SJSA1 (cell line): ENCODE measurements at places on chromosomes 2 and 18. TPM values are rescaled to one million over a fixed set of nuclear protein-coding genes. Genes with fewer than 3 reads are reported as not detected.

The OBSL1 gene
- total RNA-seq = 53.1 and 55.3 TPM in 2 replicates

GRCh38 chr18:22185273-22185672 is 15.9 kb downstream of the GATA6 start:
- DNase-seq = no peak

DNA sequence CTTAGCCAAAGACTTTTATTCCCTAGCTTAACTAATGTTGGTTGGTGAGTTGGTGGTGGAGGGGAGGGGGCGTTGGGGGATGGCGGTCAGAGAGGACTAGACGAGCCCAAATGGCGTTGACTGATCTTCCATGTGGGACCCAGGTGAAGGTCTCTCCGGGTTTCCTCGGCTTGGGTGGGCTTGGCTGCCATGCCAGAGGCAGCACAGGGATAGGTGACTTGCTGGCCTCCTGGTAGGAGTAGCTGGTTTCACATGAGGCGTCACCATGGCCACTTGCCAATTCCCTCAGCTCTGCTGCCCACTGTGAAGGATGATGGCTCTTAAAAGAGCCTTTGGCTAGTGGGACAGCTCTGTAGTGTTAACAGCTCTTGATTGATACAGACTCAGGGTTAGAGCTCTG is 1337.0 kb upstream of the FAM98A start:
- no peak for DNase-seq

The DSG4 gene
- total RNA-seq = not detected in 2 replicates

The TUBA3E gene
- not detected in 2 replicates for total RNA-seq

GRCh38 chr2:234771176-234771575 is 180.6 kb upstream of the SH3BP4 start:
- DNase-seq = no peak

GRCh38 chr18:7177116-7177744 is 53.7 kb upstream of the LRRC30 start:
- DNase-seq = peak; percentile 30

- DNase-seq = no peak
Observed at GRCh38 chr2:13770279-13770678, 862.2 kb upstream of the LRATD1 start.

The LRRC30 gene
- total RNA-seq = not detected in 2 replicates

GRCh38 chr2:71716697-71717624 is 263.6 kb downstream of the DYSF start:
- peak; percentile 89 for DNase-seq

DNA sequence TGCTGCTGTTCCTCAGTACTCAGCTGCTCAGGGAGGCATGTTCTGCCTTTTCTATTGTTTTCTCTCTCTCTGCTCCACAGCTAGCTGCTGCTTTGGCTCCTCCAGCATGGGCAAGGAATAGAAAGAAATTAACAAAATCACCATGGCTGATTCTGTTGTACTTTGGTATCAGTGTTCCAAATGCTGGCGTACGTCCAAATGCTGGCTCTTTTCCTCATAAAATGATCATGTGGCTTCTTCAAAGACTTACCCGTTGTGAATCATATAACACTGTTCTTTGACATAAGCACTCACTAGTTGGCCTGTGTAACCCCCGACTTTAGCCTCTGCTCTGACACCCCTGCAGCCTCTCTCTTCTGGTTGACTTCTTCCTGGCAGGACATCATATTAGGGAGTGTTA is 547.6 kb downstream of the CPS1 start:
- no peak for DNase-seq

DNA sequence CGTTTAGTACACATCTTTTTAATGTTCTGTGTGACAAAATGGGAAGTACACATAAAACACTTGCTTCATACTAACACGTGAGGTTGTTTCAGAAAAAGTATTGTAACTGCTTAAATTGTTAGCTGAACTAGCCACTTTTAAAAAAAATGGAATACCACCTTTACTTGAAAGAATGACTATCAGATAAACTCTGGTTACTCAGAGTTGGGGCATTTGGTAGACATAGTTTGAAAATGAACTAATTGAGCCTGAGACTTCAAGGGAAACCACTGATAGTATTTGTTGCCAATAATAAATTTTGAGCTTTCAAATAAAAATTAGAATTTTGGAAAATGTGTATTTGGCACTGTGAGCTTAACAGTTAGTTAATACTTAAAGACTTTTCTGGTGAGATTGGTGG is 103.0 kb upstream of the FBXO11 start:
- no peak for DNase-seq

- DNase-seq = no peak
Observed at GRCh38 chr2:47309472-47309951, 93.4 kb upstream of the MSH2 start.

GRCh38 chr2:49154140-49154539 is at the start of gene FSHR:
TSS of gene FSHR (minus strand) at chr2:49154515. CDS start at chr2:49154417, 98 bp downstream.
- DNase-seq = no peak

- no peak for DNase-seq
Observed at GRCh38 chr2:142037744-142038143, 93.1 kb downstream of the LRP1B start.

DNA sequence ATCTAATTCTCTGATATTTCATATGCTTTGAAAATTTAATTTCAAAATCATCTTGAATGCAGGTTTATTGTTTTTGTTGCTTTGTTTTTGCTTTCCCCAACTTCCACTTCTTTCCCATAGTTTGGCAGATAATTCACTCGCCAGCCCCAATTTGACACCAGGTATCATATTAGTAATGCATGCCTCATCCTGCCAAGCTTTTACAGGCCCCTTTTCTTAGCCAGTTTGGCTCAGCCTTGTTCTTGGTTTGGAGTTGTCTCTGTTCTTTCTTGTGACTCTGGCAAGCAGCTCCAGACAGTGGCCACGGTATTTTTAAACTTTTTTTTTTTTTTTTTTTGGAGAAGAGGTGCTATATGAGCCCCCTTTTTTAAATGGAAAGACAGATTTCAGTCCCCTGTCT is 65.3 kb downstream of the PMS1 start:
- DNase-seq = no peak

- DNase-seq = no peak
Observed at GRCh38 chr2:20663196-20664070, 3.5 kb upstream of the GDF7 start.

DNA sequence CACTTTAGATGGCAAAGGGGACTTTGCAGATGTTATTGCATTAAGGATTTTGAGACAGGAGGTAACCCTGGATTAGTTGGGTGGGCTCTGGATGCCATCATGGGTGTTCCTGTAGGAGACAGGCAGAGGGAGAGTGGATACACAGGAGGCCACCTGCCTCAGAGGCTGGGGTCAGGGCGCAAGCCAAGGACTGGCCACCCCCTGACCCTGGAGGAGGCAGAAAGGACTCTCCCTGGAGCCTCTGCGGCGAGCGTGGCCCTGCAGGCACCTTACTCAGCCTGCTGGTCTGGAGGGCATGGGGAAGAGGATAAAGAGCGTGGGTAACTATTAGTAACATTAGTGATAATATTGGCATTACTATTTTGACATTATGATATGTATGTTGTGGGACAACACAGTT is 21.6 kb upstream of the OTOS start:
- no peak for DNase-seq

The ADCYAP1 gene
- total RNA-seq = not detected in 2 replicates

GRCh38 chr2:131126436-131126835 is 21.3 kb downstream of the PLEKHB2 start:
- DNase-seq = no peak

DNA sequence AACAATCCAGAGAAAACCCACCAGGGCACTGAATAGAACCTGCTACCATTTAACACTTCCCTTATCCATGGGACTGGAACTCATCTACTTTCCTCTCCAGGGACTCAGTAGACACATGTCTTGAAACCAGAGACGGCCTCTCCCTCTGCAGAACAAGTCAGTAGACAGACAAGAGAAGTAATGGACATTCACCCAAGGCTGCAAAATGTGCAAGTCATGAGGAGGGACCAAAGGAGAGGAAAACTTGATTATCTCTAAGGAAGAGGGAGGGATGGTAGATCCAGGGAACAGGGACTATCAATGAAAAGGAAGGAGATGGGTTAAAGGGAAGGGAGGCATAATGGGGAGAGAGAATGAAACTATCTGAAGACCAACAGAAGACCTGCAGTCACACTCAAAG is 5.3 kb upstream of the TTC39C start:
- DNase-seq = no peak

DNA sequence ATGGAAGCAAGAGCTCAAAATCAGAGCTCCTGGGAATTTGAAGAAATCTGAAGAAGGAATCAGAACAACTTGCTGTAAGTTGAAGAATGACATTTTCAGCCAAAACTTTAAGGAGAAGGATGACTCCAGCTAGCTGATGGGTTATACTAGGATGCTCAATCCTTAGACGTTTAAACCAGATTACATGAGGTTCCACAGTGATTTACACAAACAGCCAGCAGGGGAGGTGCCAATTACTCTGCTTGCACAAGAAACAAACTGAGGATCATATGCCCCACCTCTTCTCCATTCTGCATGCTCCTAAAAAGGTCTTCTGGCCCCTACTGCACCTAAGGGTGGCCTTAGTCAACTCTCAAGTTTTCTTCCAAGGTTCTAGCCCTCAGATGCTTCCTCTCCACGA is 47.9 kb upstream of the PCBP1 start:
- no peak for DNase-seq

The ADAM23 gene
- total RNA-seq = 0.03 TPM in 1 of 2 replicates, not detected in the other

DNA sequence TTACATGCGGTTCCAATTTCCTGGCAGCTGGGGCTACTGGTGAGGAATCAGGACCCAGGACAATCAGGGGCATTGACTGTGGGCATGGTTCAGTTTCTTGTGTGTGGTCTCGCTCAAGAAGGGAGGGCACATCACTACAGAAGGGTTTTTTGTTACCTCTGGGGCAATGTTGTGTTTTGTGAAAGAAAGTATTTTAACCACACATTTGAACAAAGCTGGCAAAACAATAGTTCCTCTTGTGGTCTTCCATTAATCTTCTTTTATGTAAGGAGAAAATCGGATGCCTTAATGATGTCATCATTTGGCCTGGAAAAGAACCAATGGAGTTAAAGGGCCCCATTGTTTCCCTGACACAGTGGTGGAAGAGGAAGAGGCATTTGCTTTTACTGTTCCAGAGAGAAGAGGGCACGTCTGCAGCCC is 197.4 kb downstream of the SH3BP4 start:
- DNase-seq = peak; percentile 67

DNA sequence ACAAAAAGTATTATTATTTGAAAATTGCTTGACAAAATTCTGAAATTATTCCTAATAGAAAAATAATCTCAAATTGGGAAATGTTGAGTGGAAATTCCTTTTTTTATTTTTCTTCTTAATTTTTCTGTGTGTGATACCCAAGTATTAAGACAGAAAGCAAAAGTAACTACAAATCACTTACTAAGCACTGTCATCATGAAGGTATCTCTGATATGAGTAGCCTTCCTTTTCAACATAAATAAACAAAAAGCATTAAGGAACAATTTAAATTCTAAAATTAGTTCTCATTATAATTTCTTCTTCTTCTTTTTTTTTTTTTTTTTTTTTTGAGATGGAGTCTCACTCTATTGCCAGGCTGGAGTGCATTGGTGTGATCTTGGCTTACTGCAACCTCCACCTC is 174.2 kb upstream of the RBMS1 start:
- DNase-seq = no peak

The KHK gene
- total RNA-seq = 0.11 and 0.31 TPM in 2 replicates

- DNase-seq = no peak
Observed at GRCh38 chr2:133838642-133839365, 270.5 kb upstream of the NCKAP5 start.

The DPY30 gene
- total RNA-seq = 99.9 and 116 TPM in 2 replicates
